ENCODE measurements at places on chromosomes 13 and 19.

GRCh38 chr13:35512271-35512920 is 35.9 kb upstream of the MAB21L1 start:
- DNase-seq, result no peak

- DNase-seq, result no peak
Observed at GRCh38 chr13:111493468-111493867, 173.0 kb downstream of the TEX29 start.

GRCh38 chr13:61453121-61453520 is 37.5 kb upstream of the PCDH20 start:
- DNase-seq, result no peak

- DNase-seq, result peak; percentile 23
Observed at GRCh38 chr19:50639121-50640112, at the start of gene SYT3. TSS of gene SYT3 (minus strand) at chr19:50639881. CDS start at chr19:50637411, 2,470 bp downstream.

DNA sequence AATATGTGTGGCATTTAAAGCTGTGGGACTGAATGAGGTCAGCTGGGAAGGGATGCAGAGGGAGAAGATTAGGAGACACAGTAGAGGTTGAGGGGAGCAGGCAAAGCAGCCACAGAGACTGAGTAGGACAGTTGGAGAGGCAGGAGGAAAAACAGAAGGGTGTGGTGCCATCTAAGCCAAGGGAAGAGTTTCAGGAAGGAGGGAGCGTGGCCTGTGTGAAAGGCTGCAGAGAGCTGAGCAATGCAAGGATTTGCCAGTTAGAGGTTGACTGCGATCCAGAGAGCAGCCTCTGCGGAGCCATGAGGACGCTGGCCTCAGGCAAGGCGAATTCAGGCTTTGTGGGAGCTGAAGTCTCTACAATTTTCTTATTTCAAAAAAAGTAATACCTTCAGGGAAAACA is 28.9 kb downstream of the SOX21 start:
- no peak for DNase-seq

DNA sequence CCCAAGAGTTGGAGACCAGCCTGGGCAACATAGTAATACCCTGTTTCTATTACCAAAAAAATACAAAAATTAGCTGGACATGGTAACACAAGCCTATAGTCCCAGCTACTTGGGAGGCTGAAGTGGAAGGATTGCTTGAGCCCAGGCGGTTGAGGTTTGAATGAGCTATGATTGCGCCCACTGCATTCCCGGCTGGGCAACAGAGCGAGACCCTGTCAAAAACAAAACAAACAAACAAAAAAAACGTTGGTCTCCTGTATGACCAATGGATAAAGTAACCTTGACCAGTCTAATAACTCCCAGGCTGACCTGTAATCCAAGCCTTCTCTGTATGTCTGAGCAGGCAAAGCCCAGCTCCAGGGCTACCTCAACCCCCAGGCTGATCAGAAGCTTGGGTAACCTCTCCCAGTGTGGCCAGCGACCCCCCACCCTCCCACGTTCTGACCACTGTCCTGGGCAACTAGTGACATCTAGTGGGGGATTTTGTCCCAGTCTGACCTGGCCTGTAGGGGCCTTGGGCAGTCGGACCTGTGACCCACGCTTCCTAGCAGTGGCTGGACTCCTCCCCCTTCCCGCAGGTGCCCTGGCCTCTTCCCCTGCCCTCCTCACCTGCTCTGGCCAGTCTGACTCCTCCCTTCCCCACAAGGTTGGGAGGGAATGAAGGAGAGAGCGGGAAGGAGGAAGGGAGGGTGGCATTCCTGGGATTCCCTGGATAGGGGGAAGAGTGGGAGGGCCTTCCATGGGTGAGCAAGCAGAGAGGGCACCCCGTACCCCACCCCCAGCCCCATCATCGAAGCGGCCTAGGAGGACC is 1.0 kb upstream of the BCAM start:
- no peak for DNase-seq

DNA sequence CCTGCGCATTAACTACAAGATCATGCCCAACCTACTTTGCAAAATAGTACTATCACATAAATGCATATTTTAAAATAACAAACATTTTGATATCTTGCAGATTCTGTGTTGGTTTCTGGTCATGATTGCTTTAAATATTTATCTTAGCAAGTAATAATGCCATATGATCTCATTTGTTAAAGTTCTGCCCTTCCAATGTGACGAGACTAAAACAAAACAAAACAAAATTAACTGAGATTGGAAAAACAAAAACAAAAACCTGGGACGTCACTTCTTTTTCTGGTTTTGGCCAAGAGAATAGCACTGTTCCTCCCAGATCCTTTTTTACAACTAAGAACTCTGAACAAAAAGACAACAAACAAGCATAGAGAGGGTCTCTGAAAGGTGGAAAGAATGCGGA is 436.3 kb downstream of the DACH1 start:
- DNase-seq, result no peak

GRCh38 chr13:98752467-98753290 is at the start of gene SLC15A1:
TSS of gene SLC15A1 (minus strand) at chr13:98752672. CDS start at chr13:98752598, 74 bp downstream.
- DNase-seq, result no peak

DNA sequence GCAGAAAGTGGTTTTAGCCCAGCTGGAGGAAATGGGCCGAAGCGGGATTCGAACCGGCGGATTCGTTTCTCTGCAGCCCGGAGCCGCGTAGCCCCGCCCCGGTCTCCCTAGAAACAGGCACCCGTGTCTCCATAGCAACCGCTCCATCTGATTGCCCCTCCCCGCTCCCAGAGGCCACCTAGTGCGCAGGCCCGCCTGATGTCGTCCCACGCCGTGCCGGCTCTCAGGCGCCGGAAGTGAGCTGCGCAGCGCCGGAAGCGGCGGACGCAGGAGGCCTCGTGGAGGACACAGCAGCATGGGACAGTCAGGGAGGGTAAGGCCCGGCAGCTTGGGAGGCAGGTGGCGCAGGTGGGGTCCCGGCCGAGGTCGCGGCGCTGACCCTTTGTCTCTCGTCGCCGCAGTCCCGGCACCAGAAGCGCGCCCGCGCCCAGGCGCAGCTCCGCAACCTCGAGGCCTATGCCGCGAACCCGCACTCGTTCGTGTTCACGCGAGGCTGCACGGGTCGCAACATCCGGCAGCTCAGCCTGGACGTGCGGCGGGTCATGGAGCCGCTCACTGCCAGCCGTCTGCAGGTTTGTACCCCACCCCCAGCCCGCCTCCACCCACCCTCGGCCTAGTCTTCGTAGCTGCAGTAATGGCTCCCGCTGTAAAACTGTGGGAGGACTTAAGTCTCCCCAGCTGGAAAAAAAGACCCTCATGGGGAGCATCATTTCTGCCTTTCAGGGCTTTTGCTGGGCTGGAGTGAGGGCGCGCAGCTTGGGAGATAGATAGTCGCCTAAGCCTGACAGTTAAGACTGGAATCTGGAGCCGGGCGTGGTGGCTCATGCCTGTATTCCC is at the start of gene PPAN:
Gene PPAN (plus strand): TSS at position 263 of the 837 bp plus-strand sequence. CDS start 33 bp downstream, at position 296.
- peak; percentile 98 for DNase-seq

DNA sequence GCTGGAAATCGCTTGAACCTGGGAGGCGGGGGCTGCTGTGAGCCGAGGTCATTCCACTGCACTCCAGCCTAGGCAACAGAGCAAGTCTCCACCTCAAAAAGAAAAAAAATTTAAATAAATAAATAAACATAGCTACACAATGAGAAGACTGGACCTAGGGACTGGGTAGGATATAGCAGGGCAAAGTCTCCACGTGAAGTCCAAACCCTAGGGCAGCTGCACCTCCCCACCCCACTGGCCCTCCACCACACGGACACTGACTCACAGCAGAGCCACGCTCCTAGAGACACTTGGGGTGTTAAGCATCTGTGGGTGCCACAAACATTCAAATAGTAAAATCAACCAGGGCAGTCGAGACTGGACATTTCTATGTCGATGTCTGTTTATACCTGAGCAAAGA is 7.1 kb downstream of the LATS2 start:
- no peak for DNase-seq

DNA sequence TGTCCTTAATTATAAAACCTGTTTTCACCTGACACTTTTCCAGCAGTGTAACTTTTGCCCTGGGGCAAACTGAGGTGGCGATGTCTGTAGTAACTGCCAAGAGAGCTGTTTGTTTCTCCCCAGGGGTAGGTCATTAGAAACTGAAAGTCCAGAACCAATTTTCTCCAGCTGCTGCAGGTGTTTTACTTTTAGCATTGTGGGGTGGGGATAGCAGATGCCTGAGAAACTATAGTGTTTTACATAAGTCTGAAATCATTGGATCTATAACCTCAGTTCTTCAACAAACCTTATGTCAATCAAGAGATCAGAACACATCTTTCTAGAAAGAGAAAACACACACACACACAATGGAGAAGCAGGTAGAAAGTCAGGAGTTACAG is 92.7 kb downstream of the LHFPL6 start:
- DNase-seq, result no peak

DNA sequence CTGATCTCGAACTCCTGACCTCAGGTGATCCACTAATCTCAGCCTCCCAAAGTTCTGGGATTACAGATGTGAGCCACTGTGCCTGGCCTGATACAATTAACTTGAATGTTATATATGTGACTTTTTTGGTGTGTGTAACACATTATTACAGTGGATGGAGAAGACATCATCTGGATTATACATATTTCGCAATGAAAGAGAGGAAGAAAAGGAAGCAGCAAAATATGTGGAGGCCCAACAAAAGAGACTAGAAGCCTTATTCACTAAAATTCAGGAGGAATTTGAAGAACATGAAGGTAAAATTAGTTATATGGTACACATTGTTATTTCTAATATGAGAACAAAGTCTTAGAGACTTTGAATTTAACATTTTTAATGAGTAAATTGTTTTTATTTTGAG is 55.5 kb downstream of the BRCA2 start:
- no peak for DNase-seq

GRCh38 chr19:11580116-11580515 is 2.7 kb upstream of the ACP5 start:
- no peak for DNase-seq
